ENCODE measurements at places on chromosomes 6 and 20.

GRCh38 chr20:62025832-62026563, 39.7 kb downstream of the TAF4 start:
- peak; percentile 84 for DNase-seq

GRCh38 chr6:17042422-17043147, 59.3 kb upstream of the STMND1 start:
- DNase-seq, result peak; percentile 41

- DNase-seq, result peak; percentile 83
These were observed 14.5 kb downstream of the CD109 start for GRCh38 chr6:73710470-73710869.

DNA sequence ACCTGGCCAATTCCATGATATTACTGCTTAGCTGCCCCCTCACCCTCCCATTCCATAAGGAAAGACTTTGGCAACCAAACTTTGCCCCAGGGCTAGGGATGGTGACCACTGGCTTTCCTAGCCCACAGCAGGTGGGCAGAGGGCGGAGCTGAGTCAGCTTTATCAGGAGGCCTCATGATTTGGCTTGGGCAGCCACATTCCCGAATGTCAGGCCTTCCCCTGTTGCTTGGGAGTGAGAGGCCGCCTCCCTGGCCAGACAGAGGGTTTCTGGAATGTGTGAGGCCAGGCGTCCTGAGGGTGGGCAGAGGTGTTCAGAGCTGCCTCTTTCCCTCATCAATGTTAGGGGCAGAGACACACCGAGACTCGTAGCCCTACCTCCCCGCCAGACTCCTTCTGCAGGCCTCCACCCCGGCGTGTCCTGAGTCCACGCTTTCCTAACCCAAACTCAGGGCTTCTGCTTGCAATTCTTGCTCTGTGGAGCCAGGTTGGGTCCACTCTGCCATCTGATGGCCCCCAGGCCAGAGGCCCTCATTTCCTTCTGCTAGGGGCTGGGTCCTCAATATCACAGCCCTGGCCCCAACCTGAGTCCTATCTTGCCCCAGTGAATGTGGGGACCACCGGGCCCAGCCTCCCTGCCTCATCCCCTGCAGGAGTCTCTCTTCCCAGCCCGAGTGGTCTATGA, 19.3 kb downstream of the UQCC2 start:
- DNase-seq, result peak; percentile 28

GRCh38 chr6:80126657-80127345, 20.3 kb downstream of the BCKDHB start:
- DNase-seq, result no peak

GRCh38 chr20:20425823-20426654, 58.1 kb downstream of the INSM1 start:
- no peak for DNase-seq

- no peak for DNase-seq
These were observed 24.8 kb upstream of the EZR start for GRCh38 chr6:158843751-158844683.

- no peak for DNase-seq
These were observed 29.9 kb downstream of the ARID1B start for GRCh38 chr6:156807028-156807427.

DNA sequence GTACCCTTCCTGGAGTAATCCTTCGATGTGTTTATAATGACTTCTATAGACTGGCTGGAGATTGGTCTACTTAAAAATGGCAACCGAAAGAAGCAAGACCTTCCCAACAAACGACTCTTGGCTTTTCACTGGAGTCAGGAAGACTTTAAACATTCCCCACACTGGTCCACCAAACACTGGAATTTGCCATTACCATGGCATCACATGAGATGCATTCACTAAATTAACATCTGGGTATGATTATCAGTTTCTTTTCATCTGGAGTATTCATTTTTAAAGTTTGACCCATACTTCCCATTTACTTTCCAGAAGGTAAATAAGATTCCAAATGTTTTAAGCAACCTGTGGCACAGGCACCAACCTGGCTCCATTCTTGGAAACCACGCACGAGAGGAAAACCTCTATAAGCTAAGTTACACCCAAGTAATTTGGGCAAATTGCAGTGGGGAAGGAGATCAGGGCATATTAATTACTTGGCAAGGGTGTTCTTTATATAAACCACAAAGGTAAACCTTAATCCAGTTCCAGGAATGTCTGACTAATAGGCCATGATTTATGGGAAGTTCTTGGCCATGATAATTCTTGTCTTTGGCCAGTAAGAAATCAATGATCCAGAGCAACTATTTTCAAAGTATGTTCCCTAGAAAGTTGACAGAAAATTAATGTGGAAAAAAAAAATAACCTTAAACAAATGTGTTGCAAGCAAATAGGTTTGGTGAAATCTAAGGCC, 190.0 kb upstream of the COL21A1 start:
- no peak for DNase-seq

Data from iris pigment epithelial cell (primary cell).